Stimulated activated CD8-positive, alpha-beta memory T cell treated with anti-CD3 and anti-CD28 coated beads, Interleukin-12 subunit alpha, Interleukin-12 subunit beta, amount 100 ng/mL, for 1 hour (primary cell): ENCODE measurements at places on chromosomes 6 and 20.
A peak's percentile ranks its signal among the peaks of the same experiment; 100 is the strongest.

DNA sequence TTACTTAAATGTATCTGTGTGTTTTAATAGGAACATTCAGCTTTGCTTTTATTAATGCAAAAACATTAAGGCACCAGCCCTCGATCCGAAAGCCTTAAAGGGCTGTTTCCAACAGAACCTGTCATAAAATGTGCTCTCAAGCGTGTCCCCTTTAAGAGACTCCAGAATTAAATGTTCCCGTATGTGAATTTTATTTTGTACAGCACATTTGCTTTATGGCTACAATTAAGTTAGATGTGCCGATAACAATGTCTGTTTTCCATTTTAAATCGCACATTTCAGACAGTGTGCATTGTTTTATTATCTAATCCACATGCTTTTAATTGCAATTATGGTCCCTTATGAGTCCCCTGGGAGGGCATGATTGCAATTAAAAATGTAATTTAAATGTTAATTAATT is 198.9 kb downstream of the TSHZ2 start:
- DNase-seq, result no peak

DNA sequence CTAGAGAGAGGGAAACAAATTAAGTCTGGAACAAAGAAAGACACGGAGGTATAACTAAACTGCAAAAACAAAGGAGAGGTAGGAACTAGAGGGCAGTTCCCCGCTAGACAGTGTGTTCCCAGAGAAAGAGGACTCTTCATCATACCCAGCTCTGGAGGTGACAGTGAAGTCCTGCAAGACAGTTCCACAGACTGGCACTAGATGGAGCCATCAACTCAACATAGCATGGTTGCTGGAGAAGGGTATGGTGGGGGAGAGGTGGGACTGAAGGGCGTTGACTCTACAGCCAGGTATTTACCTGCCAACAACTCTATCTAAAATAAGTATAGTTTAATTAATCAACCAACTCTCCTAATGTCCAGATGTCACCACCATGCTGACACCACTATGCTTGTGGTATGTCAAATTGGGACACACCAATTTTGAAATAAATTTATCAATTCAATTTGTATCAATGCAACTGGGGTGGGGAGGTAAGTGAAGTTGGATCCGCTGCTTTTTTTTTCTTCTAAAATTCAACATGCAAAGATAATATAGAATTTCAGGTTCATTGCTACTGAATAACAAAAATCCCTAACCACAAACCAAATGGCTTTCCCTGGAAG is 9.7 kb downstream of the BACH2 start:
- peak; percentile 34 for DNase-seq

GRCh38 chr20:18802012-18802634 is 11.5 kb upstream of the SCP2D1 start:
- no peak for DNase-seq

DNA sequence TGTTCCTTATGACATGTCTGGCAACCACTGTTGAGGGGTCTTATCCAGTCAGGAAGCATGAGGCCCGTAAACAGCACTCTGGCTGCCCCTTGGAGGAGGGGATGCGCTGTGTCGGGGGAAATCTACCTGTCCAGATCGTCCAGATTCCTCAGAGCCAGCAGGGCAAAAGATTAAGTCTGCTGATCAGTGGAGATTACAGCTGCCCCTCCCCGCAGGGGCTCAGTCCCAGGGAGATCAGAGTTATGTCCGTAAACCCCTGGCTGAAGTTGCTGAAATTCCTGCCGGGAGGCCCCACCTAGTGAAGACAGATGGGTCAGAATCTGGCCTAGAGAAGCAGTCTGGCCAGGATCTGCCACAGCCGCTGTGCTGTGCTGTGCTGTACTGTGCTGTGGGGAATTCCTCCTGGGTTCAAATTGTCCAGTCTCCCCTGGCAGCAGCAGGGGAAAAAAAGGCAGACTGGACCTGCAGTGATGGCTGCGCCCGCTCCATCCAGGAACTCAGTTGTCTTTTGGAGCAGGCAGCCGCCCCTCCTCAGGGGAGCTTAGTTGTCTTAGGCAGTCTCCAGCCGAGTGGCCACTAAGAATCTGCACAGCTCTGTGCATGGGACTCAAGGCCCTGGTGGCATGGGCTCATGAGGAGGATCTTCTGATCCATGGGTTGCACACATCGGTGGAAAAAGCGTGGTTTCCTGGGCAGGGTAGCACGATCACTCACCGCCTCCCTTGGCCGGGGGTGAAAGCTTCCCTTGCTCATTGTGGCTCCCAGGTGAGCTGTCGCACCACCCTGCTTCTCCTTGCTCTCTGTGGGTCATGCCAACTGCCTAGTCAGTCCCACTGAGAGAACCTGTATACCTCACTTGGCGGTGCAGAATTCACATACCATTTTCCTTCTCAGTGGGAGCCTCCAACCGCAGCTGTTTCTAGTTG is 1368.8 kb upstream of the ADGRB3 start:
- DNase-seq, result no peak

GRCh38 chr6:128282961-128283360 is 237.4 kb downstream of the PTPRK start:
- DNase-seq, result no peak

DNA sequence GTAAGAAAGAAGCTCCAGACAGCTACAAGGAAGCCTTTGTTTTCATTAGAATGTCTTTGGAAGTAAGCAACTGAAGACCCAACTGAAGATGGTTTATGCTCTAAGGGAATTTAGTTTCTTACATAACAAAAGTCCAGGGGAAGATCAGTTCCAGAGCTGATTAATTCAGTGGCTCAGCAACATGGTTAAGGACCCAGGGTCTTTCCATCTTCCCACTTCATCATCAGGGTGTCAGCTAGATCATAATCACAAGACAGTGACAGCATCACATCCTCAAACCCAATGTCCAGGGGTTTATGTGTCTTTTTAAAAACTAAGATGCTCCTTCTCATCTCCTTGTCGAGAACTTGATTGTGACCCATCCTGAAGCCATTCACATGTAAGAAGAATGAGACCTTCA is 119.7 kb upstream of the PRDM1 start:
- no peak for DNase-seq

DNA sequence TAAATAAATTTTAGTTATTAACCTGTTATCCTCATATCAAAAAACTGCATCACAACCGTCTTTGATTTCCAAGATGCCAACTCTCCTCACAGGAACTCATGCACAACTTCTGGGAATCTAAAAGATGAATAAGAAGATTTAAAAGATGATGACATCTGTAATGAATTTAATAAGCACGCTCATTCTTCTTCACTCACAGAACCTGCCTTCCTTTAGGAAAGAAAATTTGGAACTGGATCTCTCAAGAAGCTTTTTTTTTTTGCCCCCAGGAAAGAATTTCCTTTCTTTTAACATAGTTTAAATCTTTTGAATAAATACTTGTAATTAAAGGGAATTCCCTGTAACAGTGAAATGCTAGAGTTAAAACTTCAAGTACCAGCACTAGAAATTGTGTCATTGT is 161.5 kb downstream of the HIVEP2 start:
- no peak for DNase-seq

- DNase-seq, result no peak
These were observed 80.8 kb downstream of the CBFA2T2 start for GRCh38 chr20:33570743-33571142.

- DNase-seq, result no peak
These were observed 19.1 kb downstream of the ZFP64 start for GRCh38 chr20:52172392-52173047.

- DNase-seq, result no peak
These were observed 11.7 kb downstream of the TMEM244 start for GRCh38 chr6:129849456-129849855.

DNA sequence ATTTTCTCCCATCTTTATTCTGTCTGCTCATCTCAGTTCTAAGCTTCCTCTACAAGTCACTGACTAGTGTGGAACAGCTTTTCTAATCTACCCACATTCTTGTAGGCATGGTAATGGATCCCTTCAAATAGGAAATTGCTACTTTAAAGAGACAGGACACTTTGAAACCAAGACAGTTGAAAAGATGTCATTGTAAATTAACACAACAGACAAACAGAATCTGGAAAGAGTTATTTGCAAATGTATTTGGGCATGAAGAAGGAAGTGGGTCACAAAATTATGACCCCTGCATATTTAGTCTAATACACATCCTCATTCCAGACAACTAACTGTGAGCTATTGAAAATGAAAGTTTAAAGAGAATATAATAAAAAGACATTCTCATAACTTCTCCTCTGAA is 298.2 kb upstream of the MARCKS start:
- DNase-seq, result no peak

DNA sequence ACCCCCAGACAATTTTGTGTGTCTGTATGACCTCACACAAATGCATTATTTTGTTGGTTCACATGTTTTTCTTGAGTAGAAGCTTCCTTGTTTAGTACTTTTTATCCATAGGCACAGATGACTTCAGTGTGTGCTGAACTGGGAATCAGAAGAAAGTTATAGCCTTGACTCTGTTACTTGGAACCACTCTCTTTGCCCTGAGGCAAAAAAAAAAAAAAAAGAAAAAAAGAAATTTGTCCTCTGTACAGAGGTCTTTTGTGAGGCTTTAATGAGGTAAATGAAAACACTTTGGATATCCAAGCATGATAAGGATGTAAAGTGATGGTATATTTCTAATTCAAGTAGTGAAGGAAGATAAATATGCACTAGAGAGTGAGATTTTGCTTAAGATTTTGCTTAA is 51.9 kb downstream of the TRMT11 start:
- no peak for DNase-seq

DNA sequence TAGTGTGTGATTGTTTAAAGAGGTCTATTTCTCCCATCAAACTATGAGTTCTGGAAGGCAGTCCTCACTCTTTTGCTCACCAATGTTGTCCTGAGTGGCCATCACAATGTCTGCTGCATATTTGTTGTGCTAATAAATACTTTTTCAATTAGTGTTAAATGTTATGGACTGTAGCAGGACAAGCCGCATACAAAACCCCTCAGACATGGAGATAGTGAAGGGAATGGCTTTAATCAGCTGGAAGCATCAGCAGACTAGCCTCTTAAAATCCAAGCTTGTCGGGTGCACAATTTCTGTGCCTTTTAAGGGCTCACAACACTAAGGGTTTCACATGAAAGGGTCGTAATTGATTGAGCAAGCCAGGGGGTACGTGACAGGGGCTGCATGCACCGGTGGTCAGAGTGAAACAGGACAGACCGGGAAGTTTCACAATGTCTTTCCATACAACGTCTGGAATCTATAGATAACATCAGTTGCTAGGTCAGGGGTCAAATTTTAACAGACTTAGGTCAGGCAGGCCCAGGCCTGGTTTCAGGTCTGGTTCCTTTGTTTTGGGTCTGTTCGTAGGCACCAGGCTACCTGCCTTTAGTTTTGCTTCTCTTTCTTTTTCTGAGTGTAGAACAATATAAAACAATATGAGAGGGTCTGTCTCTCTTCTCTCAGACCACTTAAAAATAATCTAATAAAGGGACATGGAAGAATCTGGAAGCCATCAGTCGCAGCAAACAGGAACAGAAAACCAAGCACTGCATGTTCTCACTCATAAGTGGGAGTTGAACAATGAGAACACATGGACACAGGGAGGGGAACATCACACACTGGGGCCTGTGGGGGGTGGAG is 327.6 kb upstream of the HTR1E start:
- DNase-seq, result no peak

DNA sequence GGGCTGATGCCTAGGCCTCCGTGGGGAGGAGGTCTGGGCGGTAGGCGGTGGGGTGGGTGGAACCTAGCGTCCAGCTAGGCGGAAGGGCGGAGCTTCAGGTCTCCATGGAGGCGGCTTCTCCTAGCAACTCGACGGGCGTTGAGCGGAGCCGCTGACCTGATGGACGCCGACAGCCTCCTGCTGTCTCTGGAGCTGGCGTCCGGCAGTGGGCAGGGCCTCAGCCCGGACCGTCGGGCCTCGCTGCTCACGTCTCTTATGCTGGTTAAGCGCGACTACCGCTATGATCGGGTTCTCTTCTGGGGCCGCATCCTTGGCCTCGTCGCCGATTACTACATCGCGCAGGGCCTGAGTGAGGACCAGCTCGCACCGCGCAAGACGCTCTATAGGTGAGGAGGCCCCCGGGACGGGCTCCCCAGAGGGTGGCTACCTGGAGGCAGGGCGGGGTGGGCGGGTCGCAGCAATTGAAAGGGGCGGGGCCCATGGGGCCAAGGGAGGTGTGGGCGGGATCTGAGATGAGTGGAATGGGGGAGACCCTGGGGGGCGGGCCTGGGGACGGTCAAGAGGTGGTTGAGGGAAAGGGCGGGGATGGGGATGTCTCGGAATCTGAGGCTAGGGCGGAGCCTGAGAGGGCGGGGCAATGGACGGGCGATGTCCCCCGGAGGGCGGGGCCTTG is at the start of gene RSPH9:
Gene RSPH9 (plus strand): TSS at position 97 of the 673 bp plus-strand sequence. CDS start 63 bp downstream, at position 160.
- peak; percentile 30 for DNase-seq

DNA sequence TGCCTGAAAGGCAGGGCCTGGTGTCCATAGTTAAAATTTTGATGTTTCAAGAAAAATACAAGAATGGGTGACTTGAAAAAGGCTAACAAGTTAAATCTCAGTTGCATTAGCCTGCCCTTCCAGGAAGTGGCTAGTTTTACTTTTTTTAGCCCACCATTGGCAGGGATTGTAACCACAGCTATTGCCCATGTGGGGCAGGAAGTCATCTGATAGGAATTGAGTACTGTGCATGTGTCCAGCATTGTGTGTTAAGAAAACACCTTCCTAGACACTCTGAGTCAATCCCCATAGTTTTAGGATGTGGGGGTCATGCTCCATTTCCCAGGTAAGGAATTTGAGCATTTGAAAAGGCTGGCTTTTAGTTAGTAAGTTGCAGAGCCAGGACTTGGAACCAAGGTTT is 26.9 kb downstream of the LYRM2 start:
- no peak for DNase-seq

DNA sequence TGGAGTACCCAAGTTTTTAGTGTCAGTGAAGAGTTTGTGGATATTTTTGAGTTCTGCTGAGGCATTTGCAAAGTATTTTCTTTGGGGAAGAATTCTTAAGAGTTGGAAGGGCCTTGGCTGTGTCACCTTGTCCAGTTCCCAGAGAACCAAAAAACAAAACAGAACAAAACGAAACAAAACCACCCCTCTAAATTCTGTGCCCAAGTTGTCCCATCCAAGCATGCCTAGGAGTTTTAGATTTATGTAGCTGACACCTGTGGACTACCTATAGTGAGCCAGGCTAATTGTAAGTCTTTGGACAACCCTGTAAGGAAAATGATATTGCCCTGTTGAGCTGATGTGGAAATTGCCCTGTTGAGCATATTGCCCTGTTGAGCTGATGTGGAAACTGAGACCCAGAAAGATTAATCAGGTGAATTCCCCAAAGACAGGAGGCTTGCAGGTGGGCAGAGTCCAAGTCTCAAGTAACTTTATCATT is 1.0 kb upstream of the ECI2 start:
- DNase-seq, result no peak

GRCh38 chr6:36769676-36770499 is 69.4 kb downstream of the CPNE5 start:
- DNase-seq, result no peak

DNA sequence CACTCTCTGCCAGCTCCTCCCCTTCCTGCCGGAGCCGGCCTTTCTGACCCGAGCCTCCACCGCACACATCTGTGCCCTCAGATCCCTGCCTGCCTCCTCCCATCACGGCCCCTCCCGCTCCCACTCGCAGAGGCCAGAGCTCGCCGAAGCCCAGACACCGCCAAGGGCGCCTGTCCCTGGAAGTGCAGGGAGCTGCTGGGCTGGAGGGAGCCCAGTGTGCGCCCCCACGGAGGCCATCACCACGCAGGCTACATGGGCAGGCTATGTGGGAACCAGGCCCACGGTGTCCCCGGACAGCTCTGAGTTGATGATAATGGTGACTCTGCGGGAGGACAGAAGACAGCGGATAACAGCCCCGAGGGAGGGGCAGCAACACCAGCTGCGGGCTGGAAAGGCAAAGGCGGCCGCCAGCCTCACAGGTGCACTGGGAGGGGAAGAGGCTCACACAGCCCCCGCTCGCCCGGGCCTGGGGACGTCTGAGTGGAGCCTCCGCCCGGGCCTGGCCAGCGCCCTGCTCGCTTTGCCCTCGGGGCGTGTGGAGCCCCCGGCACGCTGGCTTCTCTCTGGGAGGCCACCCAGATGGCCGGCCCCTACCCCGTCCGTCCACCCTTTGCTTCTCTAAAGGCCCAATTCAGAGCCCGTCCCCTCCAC is 154.9 kb downstream of the DLL1 start:
- no peak for DNase-seq
